ENCODE measurements at places on chromosomes 7 and 10.
A peak's percentile ranks its signal among the peaks of the same experiment; 100 is the strongest.

GRCh38 chr10:74598891-74599566 lies 227.4 kb upstream of the KAT6B start:
- DNase-seq, result no peak

DNA sequence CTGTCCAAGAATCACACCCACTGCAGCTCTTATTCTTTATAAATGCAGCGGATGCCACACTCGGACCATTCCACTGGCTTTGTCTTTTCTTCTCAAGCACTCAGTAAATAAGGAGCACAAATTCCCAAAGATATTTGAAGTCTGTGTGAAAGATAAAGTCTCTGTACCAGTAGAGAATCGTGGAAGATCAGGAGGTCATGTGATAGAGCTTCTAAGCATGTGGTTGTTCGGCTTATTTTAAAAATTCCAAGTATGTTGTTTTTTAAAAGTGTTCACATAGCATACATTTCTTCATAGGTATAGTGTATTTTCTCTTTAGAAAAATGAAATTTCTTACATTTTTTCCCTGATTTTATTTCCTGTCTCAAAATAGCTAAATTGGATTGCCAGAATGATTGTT lies 75.8 kb downstream of the NOC3L start:
- no peak for DNase-seq

GRCh38 chr7:7868572-7868899 lies 100.1 kb upstream of the GLCCI1 start:
- DNase-seq, result no peak

- no peak for DNase-seq
Observed at GRCh38 chr10:125213541-125214282, 53.3 kb upstream of the CTBP2 start.

DNA sequence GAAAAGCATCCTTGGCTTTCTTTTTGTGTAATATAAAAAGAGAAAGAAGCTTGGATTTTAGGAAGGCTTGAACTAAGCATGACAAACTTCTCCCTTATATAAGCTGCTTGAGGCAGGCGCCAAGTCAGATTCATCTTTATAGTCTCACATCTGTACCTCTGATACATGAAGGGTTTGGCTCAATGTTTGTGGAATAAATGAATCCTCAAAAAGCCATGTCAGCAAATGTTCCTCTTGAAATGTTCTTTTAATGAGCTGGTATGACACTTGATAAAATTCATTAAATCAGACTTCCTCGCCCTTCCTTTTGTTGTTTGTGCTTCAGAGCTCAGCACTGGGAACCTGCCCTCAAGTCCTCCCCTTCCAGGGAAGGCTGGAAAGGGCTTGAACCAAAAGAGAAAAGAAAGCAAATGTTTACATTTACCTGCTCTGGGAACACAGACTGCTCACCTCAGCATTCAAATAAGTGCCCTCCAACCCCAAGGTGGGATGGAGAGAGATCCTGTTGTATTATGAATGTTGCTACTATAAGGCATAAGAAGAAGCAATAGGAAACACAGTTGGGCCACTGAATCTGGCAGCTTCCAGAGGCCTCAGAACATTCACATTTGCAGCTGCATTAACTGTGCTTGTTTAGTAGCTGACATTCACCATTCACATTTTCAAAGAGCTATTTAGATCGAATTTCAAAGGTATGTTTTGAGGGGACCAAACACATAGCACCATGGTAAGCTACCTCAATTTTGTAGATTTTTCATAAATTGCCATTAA lies 212.6 kb downstream of the CACNA2D1 start:
- no peak for DNase-seq

DNA sequence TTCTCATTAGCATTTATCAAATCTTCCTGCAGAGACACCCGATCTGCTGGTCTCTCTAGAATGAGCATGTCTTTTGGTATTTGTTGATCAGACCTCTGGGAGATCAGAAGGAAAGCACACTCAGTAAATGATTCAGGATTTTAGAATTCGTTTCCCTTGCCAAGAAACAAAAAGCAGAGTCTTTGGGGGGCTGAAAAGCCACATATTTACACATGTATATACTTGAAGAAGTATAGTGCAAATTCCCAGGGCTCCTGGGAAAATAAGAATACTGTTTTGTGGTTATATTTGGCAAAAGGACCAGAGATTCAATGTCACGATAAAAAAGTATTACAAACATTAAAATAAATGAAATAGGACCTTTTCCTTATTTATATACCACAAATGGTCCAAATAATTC lies 100.2 kb downstream of the AGMO start:
- no peak for DNase-seq

DNA sequence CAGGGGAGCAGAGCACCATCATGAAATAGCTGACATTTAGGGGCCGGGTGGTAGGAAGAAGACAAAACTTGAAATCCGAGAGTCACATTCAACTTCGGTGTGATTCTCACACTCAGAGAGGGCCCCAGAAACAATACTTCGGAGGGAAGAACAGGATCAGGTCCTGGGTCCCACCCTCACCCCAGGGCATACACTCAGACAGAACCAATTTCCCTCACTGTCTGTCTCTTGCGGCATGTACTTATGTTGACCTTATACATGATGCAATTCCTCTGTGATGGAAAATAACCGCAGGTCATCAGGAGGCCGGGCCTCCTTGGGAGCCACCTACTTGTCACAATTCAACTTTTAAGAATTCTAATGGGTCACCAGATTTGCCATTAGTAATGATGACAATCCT lies 26.3 kb upstream of the HMX3 start:
- no peak for DNase-seq

DNA sequence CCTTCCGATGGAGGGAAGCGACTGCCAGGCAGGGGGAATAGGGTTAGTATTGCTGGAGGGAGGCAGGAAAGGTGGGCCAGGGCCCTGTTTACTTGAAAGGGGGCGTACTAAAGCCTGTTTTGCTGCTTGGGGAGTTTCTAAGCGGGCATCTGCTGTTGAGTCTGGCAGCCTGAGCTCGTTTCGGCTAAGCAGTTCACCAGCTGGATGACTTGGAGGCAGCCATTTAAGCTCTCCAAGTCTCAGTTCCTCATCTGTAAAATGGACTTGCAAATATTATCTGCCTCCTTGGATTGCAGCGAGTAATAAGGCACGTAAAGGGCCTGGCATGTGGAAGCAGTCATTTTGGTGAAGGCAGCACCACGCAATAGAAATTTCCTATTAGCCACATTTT lies 44.0 kb downstream of the LDB3 start:
- DNase-seq, result no peak

GRCh38 chr7:112937651-112938415 lies 147.6 kb upstream of the TMEM168 start:
- DNase-seq, result no peak

- DNase-seq, result no peak
Observed at GRCh38 chr10:84329986-84330651, 1.7 kb downstream of the CCSER2 start.

DNA sequence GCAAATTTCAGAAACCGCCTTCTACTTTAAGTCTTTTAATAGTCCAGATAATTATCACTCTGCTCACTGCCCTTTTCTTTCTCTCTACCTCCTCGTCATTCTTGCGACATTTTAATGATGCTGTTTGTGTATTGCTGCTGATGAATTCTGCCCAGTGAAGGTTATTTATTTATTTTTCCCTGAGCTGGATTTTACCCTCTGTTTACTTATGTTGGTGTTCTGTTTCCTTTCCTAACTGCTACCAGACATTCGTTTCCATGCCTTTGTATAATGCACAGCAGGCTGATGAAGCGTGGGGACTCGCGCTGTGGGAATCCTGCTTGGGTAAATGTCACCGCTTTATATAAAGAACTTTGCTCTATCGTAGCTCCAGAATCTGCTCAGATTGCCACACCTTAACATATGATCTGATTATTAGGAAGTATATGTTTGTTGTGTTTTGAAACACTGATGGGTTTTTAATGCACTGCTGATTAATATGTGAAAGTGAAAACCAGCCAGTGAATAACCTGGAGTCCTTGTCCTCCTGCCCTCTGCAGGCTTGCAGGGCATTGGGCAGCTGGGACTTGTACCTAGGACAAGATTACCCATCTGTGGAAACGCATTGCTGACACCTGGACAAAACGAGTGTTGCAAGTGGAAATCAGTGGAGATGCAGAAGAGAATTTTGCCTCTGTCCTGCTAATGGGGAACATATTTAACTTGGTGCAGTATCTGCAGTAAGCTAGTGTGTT lies 291.5 kb downstream of the SDK1 start:
- no peak for DNase-seq

- no peak for DNase-seq
Observed at GRCh38 chr10:35201234-35201633, 74.6 kb downstream of the CREM start.

DNA sequence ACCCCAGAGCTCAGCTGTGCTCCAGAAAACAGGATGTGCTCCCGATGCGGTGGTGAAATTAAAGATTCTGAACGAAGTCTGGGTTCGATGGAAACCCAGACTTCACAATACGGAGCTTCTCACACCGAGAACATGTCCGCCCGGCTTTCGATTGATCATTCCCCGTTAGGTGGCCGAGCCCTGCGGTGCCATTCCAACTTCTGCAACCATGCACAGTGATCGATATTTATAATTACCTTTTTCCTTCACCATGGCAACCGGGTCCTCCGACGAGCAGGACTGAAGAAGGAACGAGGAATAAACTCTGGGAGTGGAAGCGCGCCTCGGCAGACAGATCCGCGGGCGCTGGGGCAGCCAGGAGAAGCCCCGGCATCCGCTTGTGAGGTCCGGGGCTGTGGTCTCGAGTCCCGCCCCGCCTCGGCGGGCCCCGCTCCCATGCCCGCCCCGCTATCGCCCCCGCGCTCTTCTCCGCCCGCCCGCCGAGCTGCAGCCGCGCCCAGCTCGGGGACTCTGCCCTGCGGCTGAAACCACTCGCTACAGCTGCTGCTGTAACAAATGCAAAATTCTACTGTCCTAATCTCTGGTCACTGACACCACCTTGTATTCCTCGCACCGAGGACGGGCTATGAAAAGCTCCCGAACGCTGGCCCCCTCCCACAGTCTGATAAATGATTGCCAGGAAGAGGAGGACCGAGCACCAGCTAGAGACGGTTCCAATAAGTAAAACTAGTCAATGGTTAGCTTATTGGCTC lies 26.2 kb downstream of the ABLIM1 start:
- DNase-seq, result no peak

DNA sequence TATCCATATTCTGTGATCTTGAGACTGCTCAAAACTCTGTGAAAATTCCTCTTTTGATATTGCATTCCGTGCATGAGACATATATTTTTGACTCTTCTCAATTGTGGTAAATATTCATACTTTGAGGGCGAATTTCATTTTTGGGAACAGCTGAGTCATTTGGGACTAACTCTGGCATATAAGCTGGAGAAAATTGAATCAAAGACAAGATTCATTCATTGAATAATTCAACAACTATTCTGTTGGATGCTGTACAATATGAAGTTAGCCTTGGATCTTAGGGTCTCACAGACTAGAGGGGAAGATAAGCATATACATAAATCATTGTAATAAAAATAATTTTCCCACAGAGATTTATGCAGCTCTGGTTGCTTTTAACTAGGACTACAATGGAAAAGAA lies 183.2 kb upstream of the NEBL start:
- no peak for DNase-seq

DNA sequence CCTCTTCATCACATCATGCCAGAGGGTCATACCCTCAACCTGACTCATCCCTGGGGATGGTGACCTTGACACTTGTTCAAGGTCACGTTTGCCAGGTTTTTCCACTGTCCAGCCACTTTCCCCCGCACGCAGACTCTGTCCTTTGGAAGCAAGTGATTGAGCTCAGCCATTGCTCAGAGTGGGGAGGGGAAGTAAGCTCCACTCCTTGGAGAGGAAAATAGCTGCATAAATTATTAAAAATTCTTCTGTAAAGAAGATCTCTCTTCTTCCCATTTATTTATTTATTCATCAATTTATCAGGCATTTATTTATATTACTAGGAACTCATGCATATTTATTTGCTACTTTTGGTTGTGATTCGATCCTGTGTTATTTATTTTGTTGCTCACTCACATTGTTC lies 88.0 kb downstream of the GLRX3 start:
- no peak for DNase-seq

DNA sequence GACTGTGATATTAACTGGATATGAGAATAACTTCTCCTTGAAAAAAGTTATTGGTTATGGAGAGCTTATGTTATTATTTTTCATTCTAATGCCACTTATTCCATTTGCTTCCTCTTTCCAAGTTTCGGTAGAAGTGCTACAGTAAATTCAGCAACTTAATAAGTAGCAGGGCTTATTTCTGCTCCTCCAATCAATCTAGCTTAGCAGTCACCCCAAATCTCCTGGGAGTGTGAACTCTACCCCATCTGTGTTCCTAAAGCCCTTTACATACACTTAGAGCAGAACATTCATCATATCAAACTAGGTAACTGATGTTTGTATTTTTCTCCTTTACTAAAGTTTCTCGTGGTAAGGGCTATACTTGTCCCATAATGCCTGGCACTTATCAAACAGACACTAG lies 8.7 kb downstream of the ARL3 start:
- no peak for DNase-seq

GRCh38 chr7:138188290-138188858 lies 112.1 kb downstream of the AKR1D1 start:
- DNase-seq, result no peak

DNA sequence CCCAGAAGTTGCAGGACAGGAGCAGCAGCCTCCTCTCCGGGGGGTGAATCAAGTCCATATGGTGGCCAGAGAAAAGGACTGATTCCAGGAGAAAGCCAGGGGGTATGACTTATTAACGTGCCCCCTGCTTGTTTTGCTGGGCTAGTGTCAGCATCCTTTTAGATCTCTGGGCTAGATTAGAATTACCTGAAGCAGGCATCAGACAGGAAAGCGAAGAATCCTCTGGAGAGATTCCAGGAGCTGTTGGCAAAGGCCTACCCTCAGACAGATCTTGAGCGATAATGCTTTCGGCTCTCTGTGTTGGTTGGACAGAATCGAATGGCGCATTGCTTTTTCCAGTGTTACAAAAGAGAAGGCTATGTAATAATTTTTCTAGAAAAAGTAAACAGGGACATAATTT lies 164.0 kb upstream of the GLI3 start:
- no peak for DNase-seq

- DNase-seq, result no peak
Observed at GRCh38 chr7:16774294-16774693, 20.7 kb downstream of the TSPAN13 start.

GRCh38 chr10:97726636-97727178 lies 10.2 kb upstream of the ZFYVE27 start:
- no peak for DNase-seq

DNA sequence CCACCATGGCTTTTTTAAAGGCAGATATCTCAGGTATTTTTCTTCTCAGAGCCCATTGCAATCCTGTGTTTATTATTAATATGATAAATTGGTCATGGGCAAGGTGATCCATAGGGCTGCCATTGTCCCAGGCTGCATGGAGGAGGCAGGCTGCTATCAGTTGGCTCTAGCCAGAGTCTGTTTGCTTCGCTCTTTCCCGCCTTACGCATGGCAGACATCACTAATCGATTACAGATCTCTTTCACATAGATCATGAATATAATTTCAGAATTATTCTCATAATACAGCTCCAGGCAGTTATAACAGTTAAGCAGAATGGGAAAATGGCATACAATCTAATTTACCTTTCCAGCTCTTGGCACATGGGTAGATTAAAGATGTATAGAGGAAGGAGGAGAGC lies 30.4 kb upstream of the HABP2 start:
- DNase-seq, result no peak

GRCh38 chr10:89526358-89526757 lies 9.0 kb downstream of the SLC16A12 start:
- DNase-seq, result no peak

- peak; percentile 82 for DNase-seq
Observed at GRCh38 chr10:101018600-101019439, 12.1 kb downstream of the PDZD7 start.

Measured in putamen (tissue), 1 donor.